ENCODE measurements at places on chromosomes 12 and 14.

DNA sequence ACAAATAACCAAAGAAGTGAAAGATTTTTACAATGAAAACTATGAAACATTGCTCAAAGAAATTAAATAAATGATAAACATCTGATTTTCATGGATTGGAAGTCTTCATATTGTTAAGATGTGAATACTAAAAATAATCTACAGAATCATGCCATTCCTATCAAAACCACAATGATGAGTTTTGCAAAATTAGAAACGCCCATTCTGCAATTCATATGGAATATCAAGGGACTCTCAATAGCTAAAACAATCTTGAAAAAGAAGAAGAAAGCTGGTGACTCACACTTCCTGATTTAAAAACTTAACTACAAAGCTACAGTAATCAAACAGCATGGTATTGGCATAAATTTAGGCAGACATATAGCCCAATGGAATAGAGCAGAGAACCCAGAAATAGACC lies 40.2 kb upstream of the CCT2 start:
- no peak for DNase-seq

GRCh38 chr14:29906256-29906870 lies 21.3 kb downstream of the PRKD1 start:
- no peak for DNase-seq

DNA sequence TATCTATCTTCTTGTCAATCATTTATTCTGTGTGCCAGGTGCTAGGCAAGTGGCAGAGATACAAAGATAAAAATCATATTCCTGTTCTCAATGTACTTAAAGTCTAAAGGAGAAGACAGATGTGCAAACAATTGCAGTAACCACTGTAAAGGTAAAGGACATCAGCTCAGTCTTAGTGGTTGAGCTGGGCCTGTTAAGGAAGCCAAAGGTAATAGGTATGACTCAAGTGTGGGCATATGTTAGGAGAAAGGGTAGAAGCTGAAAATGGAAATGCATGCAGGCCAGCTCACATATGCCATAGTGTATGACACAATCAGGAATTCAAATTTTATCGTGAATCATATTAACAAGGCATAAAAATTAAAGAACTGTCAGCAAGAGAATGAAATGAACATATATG lies 49.8 kb downstream of the FAR2 start:
- no peak for DNase-seq

DNA sequence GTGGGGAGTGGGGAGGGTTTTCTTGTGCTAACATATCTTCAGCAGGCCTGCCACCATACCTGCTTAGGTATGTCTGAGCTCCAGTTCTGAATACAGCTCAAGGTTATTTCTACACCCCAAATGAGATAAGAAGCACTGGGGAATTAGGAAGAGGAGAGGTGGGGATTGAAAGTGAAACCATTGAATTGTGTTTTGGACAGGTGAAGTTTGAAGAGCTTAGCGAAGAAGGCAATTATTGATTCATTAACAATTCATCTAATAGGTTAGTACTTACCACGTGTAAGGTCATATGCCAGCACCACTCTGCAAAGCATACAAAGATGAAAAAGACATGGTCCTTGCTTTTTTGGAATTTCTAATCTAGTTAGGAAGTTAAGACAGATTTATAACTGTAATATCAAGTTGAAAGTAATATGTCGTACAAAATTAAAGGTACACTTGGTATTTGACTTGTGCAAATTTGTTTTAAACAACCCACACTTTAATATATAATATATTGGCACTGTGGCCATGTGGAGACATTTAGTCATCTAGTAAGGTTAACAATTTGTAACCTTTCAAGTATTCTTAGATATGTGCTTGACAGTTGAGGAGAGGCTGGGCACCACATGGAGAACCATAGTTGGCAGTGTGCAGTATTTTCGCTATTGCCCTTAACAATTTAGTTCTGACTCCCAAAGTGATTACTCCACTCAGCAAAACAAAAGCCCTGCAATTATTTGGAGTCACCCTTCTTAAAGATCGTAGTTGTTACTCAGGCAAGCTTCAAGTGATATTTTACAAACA lies 3.6 kb downstream of the SMCO3 start:
- DNase-seq: no peak

- no peak for DNase-seq
Measured at GRCh38 chr12:94078138-94078723, 70.1 kb upstream of the PLXNC1 start.

DNA sequence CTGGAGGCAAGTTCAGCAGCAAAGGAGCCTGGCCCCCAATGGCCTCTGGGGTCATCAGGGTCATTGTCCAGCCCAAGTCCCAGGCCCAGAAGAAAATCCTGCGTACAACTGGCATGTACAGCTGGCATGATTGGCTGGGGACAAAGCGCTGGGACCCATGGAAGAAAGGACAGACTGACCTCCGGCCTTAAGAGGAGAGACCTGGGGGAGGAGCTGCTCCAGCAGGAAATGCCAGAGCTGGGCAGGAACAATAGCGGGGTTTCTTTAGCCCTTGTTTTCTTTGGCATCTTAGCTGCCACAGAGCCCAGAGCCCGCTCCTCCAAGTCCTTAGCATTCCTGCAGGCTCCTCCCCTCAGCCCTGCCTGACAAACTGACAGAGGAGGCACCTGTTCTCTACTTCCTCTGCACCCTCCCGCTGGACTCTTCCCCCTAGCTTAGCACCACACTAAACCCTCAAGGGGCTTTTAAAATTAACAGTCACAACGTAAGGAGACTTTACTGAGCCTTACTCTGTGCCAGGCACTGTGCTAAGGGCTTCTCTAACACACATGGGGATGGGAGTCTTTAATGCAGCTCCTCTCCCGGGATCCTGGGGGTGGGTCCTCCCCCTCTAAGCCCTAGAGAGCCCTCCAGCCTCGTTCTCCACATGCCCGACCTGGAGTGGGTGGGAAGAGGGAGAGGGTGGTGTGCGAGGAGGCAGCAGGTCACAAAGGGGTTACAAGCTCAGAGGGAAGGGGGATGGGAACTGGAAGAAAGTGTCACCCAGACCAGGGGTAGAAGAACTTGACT lies 1.8 kb upstream of the AQP5 start:
- DNase-seq: no peak

DNA sequence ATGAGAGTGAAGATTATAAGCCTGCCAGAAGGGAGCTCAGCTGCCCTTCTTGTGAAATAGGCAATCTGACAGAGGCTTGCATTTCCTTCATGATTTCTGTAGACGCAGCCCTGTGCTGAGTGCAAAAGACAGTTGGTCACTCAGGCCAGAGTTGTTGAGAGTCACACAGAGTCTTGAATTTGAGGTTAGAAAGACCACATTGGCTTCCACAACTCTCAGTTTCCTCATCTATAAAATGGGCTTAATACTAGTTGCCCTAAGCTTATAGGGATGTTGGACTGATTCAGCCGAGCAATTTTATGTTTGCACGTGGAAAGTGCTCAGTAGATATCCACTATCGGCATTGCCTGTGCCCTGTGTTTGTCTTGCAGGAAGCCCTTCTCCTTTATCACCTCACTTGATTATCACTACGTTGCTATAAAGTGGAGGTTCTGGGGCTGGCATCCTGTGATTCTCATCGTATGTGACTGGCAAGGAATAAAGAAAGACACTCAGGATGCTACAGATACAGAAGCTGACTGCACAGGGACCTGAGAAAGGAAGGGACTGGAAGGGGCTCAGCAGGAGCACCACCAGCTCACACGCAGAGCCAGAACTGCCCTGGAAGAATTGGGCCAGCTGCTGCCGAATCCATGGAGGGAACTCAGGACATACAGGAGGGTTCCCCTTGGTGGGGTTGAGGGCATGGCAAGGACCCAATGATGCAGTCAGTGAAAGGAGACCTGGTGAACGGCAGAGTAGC lies 19.8 kb upstream of the SERPINA4 start:
- DNase-seq: no peak

DNA sequence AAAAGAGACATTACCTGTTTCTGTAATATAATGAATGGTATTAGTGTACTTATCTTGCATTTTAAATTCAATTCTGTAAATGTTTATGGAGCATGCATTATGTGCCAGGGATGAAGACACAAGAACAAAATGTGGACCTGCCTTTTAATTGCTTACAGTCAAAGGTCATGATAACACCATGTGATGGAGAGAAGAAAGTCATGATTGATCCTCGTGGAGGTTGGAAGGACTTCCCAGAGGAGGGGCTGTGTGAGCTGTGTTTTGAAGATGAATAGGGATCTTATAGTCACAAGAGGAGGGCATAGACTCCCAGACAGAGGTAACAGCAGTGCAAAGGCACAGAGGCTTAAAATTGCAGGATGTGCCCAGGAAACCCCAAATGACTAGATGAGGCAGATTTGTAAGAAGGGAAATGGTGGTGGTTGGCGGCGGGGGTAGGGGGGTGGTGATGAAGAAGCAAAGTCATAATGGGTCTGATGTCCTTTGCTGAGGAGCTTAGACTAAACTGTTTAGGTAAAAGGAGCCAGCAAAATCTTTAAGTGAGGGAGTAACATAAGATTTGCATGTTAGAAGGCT lies 151.5 kb downstream of the PRKCH start:
- no peak for DNase-seq

GRCh38 chr12:108833355-108833733 lies 24.0 kb downstream of the SSH1 start:
- no peak for DNase-seq

GRCh38 chr12:75812271-75813018 lies 219.1 kb downstream of the PHLDA1 start:
- peak; percentile 44 for DNase-seq

DNA sequence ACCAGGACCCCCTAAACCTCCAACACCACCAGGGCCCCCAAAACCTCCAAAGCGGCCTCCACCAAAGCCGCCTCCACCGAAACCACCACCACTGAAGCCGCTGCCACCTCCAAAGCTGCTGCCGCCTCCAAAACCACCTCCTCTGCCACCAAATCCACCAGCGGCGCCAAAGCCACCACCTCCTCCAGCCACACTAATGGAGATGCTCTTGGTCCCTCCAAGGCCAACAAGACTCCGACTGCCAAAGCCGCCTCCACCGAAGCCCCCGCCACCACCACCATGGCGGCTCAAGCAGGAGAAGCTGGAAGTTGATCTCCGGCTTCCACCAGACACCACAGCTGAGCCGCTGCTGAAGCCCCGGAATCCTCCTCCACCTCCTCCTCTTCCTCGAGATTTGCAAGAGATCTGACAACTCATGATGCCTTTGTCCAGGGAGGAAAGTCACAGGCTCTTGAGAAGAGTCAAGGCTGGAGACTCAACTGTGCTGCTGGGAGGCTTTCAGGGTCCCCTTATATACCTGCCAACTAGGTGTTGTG lies at the start of gene KRT2:
KRT2 (minus strand) TSS at position 486 of the 536 bp plus-strand sequence; CDS start at position 417, 69 bp downstream.
- DNase-seq: no peak

GRCh38 chr14:56276108-56276507 lies 157.9 kb downstream of the PELI2 start:
- DNase-seq: no peak

DNA sequence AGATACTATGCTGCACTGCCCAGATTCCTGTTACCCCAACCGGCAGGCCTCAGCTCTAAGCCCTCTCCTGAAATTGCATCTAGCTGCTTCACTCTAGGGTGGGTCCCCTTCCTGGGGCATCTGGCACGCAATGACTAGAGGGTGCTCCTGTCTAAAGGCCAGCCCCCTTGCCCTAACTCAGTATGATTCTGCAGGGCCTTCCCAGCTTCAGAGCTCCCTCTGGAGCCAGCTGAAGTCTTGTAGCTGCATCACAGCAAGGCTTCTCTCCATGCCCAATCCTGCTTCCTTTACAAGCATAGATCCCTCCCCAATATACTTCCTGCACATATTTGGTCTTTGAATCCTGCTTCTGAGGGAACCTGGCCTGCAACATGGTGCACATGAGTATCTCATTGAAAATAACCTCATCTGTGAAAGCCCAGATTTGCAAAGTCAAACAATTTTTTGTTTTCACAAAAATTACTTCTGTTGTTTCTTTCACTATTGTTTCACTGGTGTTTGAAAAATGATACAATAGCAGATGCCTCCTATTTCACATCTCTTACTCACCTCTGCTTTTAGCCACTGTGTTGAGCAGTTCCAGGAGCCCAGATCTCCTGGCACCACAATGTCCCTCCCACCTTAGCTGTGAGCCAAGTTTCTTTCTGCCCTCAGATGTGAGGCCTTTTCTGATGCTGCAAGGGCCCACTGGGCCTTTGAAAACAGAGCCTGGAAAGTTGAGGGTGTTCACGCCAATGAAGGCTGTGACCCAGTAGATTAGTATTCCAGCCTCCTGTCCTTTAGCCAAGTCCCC lies 169.5 kb upstream of the EGLN3 start:
- no peak for DNase-seq

All from muscle of arm (tissue), 14 donors.